ENCODE measurements at places on chromosomes 4 and X.
A peak's percentile ranks its signal among the peaks of the same experiment; 100 is the strongest.

DNA sequence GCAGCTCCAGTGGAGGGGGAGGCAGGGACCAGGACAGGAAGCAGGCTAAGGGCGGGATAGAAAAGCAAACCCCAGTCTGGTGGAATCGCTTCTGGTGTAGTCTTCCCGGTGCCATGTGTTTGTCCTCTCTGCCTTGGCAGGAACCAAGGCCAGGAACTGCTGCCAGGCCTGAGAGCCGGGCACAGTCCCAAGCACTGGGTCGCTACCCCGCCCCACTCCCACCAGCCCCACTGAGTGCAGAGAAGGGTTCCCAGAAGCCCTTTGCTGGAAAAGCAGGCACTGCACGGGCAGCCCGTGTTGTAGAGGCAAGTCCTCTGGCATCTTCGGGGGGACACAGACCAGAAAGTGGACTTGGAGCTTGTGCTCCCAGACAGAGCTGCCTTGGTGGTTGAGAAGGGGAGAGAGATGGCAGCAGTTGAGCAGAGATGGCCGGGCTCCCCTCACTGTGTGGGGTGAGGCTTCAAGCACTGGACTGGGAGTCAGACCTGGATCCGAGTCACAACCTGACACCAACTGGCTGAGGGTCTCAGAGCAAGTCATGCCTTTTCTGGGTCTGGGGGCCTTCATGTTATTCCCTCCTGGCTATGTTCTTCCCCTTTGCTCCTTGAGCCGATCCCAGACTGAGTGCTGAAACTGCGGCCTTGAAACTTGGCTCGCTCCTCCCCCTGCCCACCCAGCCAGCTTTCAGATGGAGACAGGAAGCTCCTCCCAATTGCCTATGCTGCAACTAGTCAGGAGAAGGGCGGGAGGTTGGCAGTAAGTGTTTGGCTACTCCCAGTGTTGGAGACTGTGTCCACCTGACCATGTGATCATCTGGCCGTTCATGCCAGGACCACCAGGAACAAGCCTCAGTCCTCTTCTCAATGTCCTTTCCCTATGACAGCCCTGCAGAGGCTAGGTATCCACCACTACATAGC is 59.7 kb upstream of the MTM1 start:
- DNase-seq = peak; percentile 48

DNA sequence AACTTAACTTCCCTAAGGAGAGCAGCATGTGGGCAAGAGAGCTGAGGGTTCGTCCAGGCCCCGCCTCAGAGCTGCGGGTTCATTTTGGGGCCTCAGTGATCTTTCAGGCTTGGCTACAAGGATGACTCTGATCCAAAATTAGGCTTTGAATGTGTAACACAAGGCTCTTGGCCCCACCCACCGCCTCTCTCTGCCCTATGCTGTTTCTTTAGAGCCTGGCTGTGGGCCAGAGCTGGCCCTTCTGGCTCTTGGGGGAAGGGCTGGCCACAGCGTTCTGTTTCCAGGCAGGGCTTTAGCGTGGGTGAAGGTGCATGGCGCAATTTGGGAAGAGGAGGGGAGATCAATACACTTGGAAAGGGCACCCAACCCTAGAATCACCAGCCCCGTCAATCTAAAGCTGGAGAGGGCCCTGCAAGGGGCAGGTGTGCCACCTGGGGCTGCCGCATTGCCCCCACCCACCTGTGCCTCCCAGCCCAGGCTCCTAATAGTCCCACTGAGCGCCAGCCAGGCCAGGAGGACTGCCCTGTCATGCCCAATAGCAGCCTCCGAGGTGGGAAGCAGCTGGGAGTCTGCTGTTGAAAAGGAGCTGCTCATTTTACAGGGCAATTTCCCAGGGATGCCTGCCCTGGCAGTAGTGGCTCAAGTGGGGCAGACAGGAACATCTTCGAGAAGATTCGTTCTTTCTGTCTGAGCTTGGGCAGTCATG is 84.5 kb upstream of the MAML3 start:
- DNase-seq = no peak

DNA sequence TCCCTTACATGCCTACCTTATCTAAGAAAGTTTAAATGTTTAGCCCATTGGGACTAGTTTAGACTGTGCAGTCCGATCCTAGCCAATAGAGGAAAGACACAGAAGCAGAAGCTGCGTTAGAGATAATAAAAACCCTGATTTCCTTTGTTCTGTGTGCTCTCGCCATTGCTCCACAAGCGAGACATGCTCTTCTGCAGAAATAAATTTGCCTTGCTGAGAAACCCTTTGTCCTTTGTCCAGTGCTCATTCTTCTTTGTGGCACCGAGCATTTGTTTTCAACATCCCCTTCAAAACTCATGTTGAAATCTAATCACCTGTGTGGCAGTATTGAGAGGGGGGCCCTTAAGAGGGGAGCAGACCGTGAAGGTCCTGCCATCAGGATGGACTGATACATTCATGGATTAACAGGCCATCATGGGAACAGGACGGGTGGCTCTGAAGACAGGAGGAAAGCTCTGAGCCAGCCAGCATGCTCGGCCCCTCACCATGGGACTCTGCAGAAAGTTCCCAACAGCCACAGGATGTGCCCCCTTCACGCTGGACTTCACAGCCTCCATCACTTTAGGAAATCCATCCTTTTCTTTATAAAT is 94.5 kb downstream of the ABLIM2 start:
- no peak for DNase-seq

- DNase-seq = no peak
Observed at GRCh38 chr4:158319880-158320279, 109.6 kb downstream of the TMEM144 start.

DNA sequence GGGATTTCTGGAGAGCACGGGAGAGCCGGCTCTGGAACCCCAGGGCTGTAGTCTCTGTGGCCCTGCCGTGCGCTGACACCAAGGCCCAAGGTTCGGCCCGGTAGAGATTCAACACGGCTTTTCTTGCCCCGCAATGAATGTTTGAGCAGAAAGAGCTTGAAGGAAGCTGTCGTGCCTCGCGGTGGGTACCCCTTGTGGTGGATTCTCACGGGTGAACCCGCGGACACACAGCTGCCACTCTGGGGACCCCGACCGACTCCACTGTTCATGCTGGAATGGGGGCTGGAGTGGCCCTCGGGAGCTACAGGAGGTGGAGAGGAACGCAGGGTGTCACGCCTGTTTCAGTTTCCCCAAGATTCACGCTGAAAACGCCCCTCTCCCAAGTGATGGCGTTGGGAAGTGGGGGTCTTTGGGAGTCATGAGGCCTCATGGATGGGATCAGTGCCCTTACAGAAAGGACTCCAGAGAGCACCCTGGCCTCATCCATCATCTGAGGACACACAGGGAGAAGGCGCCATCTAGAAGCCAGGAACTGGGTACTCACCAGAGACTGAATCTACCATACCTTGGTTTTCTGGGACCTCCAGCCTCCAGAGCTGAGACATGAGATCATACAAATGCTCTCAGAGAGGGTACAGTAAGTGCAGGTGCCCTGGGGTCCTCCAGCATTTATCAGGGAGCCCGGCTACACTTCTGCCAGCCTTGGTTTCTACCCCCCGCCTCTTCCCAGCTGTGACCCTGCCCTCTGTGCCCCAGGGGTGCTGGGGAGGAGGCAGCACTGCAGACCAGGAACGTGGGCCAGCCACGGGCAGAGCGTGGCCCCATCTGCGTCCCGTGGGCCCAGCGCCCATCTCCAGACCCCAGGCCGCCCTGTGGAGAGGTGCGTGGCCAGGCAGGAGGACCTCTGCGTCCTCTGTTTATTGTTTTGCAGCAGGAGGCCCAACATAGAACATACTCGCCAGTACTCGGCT is 6.4 kb downstream of the SLC25A6 start:
- DNase-seq = no peak

DNA sequence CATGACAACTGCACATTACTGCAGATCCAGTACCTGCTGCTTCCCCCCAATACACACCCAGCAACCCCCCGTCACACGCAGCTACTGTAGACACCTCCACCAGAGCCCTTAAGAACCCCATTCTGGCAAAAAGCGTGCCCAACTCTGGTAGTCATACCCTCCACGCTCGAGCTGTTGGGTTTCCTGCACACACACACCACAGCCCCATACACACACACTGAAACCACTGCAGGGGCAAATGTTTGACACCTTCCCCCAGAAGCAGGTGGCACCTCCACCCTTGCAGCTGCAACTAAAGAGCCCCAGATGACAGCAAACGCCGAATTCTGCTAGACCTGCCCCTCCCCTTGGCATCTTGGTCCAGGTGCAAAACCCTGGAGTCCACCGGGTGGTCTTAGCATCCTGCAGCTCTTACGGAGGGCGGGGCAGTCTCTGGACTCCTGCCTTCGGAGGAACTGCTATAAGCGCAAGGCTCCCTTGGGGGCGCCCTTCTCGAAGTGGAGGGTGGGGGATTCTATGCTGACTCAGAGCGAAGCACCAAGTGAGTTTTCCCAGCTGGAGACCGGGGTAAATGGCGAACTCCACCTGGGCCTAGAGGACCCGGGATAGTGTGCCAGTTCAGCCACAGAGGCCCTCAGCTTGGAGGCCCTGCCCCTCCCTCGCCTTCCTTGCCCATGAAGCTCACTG is 1.5 kb downstream of the FRMPD3 start:
- DNase-seq = no peak

DNA sequence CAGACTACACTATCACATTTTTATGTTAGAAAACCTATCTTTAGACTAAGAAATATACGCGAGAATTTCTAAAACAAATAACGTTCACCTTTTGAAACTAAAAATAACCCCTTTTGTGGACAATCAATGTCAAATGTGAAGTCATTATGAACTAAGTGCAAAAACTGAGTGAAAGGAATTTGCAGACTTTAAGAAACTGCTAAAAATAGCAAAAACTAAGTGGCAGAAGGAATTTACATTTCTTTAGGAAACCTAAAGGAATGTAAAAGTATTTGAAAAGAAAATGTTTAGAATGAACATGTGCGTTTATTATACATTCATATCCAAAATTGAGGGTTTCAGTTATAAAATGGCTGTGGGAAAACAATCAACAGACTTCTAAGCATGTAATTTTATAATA is 58.3 kb downstream of the VEGFC start:
- DNase-seq = no peak

GRCh38 chr4:129254126-129254525 is 158.2 kb downstream of the C4orf33 start:
- no peak for DNase-seq

DNA sequence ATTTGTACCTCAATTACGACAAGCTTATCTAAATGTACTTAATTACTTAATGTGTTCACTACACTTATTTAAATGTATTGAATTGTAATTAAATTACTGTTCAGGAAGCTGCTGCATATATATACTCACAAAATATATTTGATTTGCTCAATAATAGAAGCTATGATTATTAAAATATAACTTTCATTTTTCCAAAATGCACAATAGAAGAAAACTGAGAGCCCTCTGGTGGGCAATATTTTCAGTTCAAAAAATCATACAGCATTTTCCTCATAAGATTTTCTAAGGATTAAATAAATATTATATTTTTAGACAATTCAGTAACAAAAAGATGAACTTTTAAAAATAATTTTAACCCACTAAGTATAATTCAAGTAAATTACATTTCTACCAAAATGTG is 217.3 kb downstream of the DKK2 start:
- DNase-seq = no peak

GRCh38 chrX:37995428-37995827 is 10.9 kb upstream of the SYTL5 start:
- no peak for DNase-seq

GRCh38 chr4:184265546-184266351 is 48.1 kb upstream of the ENPP6 start:
- DNase-seq = no peak

GRCh38 chr4:174086829-174087799 is 196.4 kb downstream of the FBXO8 start:
- DNase-seq = no peak

DNA sequence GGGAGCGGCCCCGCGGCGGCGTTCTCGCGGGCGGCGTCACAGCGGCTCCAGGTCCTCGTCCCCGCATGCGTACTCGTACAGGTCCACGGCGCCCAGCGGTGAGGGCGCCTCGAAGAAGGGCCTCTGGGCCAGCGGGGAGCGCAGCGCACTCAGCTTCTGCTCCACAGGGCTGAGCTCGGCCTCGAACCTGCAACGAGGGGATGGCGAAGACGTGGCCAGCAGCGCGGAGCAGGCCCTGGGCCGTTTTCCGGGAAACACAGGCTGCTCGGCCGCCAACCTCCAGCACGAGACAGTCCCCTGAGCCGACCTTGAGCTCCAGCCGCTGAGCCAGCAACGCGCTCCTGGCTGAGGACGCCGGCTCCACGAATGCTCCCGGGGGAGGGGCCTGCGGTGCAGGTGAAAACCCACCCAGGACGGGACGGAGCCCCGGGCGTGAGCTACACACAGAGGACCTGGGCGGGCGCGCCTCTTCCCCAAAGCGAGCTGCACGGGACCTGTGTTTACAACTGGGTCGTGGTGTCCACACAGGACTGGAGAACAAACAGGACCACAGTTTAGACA is 15.8 kb upstream of the GTPBP6 start:
- DNase-seq = no peak

GRCh38 chrX:115898382-115899001 is 272.1 kb upstream of the AGTR2 start:
- peak; percentile 69 for DNase-seq

DNA sequence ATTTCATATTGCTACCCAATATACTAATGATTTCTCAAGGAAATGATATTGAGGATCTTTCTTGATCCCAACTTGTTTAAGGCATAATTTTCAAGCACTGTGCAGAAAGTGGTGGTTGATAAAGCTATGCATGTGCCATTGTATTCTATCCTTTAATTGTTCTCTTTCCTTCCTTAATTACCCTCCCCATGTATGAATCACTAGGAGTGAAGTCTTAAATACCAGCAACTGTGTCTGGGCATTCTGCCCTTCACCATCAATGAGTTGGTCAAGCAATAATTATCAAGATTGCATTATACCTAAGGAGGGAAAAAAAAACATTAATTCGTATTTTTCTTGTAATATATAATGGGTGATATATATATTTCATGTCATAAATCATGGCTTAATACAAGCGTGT is 111.8 kb upstream of the FRMPD4 start:
- no peak for DNase-seq

GRCh38 chr4:56611501-56611900 is 69.6 kb downstream of the HOPX start:
- no peak for DNase-seq

DNA sequence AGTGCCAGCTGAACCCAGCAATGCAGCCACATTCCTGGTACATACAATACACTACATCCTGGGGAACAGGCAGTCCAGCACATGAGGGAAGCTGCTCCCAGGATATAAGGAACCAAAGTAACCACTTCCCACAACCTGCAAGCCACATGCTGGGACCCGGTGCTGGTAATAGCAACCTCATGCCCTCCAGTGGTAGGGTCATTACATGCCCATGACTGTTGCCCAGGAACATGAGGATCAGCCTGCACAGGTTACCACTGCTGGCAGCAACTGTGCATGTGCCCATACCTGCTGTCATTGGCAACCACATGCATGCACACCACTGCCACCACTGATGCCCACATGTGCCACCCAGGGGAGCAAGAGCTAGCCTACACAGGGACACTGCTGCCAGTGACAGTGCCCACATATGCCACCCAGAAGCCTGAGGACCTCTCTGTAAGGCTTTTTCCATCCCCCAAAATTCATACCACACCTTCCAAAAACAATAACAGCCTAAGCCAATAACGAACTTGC is 1982.5 kb downstream of the ARAP2 start:
- no peak for DNase-seq

GRCh38 chrX:10341309-10341708 is 184.5 kb downstream of the CLCN4 start:
- DNase-seq = no peak
